Stimulated activated CD8-positive, alpha-beta memory T cell treated with anti-CD3 and anti-CD28 coated beads, Interleukin-4, amount 100 ng/mL, for 4 hours (primary cell): ENCODE measurements at places on chromosomes 13 and 19.

- DNase-seq: no peak
Measured at GRCh38 chr19:18868380-18869022, 27.5 kb downstream of the CERS1 start.

DNA sequence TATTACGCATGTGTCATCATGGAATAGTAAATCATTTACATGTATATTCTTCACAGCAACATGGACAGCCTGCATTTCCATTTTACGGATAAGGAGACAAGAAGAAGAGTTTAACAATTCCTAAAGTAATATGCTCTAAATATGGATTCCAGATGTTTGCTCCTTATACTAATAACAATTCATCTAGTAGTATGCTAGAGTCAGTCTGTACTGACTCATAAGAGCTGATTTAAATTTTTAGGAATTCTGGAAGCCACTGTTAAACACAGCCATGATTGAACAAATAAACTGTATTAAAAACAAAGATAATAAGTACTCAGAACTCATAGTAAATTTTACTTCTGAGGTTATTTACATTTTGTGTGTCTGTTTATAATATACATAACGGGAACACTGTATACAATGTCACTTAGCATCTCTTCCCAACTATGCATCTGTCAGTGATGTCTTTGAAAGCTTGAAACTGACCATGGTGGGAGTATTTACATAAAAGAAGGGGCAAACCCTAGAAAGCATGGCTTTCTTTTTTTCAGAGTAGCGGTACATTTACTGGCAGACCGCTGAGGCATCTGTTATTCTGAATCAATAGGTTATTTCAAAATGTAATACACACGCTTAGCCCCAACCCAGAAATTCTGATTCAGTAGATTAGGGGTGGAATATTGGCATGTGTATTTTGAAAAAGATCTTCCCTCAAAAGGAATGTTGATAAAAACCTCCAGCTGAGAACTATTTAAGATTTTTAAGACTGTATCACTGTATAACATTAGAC, 12.9 kb downstream of the ZC3H13 start:
- DNase-seq: no peak

GRCh38 chr13:110407531-110407930, 100.4 kb downstream of the COL4A2 start:
- no peak for DNase-seq

DNA sequence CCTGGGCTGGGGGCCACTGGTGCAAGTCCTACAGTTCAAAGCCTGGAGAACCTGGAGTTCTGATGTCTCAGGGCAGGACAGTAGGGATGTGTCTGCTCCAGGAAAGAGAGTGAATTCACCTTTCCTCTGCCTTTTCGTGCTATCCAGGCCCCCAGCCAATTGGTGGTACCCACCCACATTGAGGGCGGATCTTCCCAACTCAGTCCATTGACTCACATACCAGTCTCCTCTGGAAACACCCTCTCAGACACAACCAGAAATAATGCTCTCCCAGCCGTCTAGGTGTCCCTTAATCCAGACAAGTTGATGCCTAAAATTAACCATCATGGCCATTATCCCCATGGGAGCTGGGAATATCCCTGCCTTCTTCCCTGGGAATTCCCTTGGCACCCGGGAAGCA, 38.8 kb upstream of the CHST8 start:
- DNase-seq: no peak

GRCh38 chr19:43672061-43672679, 2.2 kb upstream of the PLAUR start:
- no peak for DNase-seq

DNA sequence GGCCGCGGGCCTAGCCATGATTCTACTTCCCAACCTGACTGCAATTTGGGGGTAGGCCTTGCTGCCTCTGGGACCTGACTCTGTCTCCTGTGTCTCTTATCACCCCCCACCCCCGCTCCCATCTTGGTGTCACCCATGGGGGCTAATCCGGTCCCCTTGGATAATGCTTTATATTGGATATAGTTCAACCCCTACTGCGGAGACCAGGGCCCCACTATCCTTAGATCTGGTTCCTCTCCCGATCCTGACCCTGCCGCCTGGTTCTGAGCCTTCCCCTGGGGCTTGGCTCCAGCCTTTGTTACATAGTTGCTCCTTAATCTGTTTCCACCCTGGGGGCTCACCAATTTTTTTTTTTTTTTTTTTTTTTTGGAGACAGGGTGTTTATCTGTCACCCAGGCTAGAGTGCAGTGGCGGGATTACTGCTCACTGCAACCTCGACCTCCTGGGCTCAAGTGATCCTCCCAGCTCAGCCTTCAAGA, 1.3 kb downstream of the BLOC1S3 start:
- DNase-seq: no peak

DNA sequence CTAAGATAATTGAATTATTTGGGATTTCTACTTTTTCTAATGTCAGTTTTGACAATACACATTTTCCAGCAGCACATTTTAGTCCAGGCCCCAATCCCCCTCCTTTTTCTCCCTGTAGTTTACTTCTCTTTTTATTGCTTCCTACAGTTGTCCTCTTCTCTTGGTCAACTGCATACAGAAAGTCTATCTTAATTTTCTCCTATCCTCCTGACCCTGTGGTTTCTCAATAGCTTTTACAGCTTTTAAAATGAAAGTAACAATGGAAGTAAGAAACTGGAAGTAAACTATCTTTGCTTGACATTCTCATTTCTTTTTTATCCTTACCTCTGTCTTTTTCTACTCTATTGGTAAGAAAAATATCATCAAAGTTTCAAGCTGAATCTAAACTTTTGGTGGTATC, 106.5 kb upstream of the OXGR1 start:
- DNase-seq: no peak

DNA sequence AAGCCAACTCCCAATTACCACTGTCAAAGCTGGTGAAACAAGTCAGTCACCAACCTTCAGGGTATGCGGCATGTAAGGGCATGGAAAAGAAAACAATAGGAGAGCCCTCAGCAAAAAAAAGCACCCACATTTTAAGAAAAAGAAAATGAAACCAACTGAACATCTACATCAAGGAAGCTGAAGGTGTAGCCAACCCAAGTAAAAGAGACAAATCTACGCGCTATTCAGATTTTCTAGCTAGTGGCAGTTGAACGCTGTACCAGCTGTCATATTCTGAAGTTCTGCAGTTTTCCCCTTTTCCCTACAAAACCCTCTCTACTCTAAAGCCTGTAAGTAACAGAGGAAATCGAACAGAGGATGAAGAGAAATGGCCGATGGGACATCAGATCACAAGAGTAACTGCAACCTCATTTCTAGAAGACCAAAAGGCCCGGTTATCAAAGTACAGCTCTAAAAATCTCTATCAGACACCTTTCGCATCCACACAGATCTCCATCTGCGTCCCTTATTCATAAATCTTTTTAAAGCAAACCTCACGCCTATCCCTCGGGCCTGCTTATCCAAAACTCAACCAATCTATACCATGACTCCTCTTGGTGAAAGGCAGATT, 1.4 kb downstream of the MYCBP2 start:
- no peak for DNase-seq

DNA sequence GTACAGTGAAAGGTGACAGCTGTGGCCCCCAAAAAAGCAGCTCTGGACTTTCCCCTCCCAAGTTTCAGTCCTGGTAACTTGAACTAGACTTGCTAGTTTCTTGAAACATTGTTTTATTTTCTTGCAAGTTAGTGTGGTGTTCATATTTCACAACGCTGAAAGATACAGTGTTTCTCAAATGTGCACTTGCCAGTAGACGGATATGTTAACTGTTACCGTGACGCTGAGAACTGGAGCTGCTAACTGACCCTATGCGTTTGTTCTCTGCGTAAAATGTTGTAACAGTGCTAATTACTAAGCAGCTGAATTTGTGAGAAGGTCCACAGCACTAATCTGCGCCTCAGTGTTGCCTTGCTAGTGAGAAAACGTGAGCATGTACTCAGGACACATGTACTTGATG, 79.6 kb downstream of the GGACT start:
- DNase-seq: no peak

DNA sequence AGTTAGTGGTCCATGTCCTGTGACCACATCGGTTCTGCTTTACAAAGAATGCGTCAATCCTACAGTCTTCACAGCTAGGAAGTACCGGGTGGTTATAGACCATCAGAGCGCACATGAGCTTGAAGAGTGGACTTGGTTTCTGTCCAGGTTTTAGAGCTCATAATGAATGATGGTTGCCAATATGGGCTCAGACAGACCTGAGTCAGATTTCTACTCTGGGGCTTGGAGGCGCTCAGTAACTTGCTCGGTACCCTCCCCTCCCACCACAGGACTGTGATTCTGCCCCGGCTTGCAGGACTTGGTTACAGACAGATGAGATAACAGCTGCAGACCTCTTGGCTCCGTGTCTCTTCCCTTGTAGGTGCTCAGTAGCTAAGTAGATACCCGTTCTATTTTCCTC, 284.7 kb downstream of the TSHZ3 start:
- DNase-seq: no peak

DNA sequence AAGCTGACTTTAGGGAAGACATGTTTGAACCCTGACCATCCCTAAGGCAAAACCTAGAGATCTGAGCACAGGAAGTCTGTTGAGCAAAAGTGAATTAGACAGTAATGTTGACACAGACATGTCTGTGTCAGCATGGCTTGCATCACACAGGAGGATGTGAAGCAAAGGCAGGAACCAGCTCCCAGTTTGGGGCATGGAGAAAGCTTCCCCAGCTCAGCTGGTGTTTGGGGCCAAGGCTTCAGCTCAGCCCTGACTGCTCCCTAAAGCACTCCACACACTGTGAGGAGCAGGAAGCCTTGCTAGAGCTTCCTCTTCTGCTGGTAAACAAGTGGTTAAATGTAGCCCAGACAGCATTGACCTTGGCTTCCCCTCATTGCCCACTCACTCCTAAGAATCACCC, 153.8 kb upstream of the UBL3 start:
- DNase-seq: no peak

GRCh38 chr13:94268661-94269060, 210.8 kb downstream of the DCT start:
- DNase-seq: no peak

DNA sequence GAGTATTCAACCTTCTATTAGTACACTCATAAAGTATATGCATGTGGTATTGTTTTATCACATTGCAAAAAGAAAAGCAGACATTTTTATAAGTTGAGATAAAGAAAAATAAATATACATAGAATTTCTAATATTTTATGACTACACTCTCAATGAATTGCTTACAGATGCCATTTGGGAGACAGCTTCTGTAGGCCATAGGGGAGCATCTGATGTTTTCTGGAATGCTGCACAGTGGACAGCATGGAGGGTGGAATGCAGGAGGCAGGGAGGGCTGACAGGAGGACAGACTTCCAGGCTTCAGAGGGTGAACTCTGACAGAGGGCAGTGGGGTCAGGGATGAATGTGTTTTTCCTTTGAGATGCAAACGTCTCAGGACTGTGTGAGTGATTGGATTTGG, 45.8 kb downstream of the MIPEP start:
- no peak for DNase-seq
